ENCODE measurements at places on chromosomes 7 and 10.

DNA sequence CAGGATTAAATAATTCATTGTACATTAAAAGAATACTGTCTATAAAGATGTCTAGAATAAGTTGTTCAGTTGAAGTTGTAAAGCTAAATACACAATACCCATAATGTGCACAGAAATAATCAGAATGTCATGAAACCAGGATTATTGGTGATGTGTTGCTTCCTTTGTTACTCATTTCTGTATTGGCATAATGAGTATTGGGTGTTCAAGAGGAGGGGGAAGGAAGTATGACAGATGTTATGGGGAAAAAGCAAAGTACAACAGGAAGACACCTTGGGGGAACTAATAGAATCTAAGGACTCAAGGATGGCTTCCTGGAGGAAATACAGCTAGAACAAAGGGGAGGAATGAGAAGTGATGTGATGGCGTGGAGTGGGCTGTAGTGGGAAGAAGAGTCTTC is 15.0 kb downstream of the ANKRD1 start:
- no peak for DNase-seq

DNA sequence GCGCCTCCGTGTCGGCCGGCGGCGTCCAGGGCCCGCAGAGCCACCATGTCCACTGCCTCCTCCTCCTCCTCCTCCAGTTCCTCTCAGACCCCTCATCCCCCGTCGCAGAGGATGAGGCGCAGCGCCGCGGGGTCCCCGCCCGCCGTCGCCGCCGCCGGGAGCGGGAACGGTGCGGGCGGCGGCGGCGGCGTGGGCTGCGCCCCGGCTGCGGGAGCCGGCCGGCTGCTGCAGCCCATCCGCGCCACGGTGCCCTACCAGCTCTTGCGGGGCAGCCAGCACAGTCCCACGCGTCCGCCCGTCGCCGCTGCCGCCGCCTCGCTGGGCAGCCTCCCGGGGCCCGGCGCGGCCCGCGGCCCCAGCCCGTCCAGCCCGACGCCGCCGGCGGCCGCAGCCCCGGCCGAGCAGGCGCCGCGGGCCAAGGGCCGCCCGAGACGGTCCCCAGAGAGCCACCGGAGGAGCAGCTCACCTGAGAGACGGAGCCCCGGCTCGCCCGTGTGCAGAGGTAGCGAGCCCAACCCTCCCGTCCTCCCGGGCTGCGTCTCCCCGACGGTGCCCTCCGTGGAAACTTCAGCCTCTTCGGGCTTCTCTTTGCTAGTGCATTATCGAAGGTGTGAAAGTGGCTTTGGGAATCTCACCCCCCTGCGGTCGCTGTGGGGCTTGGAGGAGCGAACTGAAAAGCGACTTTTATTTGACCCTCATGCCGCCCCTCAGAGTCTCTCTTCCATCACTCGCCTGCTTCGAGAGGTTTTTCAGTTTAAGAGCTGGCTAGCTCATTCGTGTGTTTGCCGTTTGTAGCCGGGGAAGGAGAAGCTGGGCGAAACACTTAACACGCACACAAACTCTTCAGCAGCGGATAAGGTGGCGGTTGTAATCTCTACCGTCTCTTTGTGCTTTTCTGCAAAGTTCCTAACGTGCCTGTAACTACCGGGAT is 975 bp downstream of the GLCCI1 start:
- peak; percentile 31 for DNase-seq

DNA sequence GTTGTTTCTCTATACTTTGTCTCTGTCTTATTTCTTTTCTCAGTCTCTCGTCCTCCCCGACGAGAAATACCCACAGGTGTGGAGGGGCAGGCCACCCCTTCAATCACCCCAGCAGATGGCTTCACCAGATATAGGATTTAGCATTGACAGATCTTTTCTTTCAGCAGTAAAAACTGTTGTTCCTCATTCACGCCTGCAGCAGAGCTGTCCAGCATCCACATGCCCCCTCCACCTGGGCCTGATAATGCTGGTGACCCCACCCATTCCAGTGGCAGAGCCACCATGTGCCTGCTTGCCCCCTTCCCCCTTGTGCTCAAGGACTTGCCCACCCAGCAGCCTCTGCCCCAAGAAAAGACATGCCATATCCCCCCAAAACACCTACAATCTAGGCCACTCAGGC is 15.5 kb downstream of the FRG2B start:
- DNase-seq, result no peak

DNA sequence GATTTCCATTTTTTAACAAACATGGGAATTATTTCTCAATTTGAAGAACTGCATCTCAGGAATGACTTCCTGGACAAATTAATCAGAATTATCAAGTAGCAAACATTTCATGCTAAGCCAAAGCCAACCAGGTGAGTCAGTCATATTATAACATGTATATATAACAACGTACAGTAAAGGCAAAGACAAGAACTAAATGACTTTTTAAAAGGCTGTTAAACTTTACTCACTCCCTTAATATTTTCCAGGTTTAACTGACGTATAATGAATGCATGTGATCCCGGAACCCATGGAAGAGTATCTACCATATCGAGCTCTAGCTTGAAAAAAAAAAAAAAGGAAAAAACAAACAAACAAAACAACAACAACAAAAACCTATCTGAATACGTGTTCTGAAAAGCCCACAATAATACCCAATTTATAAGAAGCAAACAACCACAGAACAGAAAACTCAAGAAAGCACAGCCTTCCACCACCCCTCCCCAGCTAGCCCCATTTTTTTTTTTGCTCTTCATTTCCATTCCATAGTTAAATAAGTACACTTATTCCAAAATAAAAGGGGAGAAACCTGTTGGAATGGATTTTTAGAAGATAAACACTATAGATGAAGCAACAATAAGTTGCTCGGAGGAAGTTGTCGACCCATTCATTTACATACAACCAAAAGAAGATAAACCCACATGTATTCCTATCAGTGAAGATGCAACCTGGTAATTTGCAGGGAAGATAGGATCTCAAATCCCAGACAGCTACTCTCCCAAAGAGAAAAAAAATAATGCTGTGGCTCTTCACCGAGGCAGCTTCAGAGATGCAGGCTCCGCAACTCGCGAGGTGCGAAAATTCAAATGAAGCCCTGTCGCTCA is 537 bp downstream of the NAPEPLD start:
- DNase-seq, result no peak

Data from activated T-helper 9 cell treated with anti-CD3 and anti-CD28 coated beads, Interleukin-2, amount 50 U/mL, for 16 hours (primary cell).